SK-N-SH (cell line): ENCODE measurements at places on chromosomes 12 and 14. TPM values are rescaled to one million over a fixed set of nuclear protein-coding genes. Genes with fewer than 3 reads are reported as not detected.

- DNase-seq: no peak
These were observed 129.5 kb upstream of the PZP start for GRCh38 chr12:9337656-9338055.

GRCh38 chr14:100122481-100123223 lies 36.8 kb downstream of the DEGS2 start:
- DNase-seq: no peak

DNA sequence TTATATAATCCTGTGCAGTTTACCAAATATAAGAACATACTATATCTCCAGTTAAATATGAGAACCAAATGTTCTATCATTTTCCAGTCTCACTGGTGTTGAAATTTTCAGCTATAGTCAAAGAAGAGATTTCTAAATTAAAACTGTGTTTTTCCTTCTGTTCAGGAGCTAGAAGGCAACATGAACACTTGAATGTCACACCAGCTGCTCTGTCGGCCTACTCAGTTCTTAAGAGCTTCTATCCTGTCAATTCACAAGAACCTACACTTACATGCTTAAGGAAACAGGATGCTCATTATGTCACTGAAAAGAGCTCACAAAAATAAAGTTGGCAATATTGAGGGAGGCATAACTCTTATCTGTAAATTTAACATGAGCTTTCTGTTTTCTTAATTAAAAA lies 43.1 kb downstream of the ATP2B1 start:
- DNase-seq: no peak

DNA sequence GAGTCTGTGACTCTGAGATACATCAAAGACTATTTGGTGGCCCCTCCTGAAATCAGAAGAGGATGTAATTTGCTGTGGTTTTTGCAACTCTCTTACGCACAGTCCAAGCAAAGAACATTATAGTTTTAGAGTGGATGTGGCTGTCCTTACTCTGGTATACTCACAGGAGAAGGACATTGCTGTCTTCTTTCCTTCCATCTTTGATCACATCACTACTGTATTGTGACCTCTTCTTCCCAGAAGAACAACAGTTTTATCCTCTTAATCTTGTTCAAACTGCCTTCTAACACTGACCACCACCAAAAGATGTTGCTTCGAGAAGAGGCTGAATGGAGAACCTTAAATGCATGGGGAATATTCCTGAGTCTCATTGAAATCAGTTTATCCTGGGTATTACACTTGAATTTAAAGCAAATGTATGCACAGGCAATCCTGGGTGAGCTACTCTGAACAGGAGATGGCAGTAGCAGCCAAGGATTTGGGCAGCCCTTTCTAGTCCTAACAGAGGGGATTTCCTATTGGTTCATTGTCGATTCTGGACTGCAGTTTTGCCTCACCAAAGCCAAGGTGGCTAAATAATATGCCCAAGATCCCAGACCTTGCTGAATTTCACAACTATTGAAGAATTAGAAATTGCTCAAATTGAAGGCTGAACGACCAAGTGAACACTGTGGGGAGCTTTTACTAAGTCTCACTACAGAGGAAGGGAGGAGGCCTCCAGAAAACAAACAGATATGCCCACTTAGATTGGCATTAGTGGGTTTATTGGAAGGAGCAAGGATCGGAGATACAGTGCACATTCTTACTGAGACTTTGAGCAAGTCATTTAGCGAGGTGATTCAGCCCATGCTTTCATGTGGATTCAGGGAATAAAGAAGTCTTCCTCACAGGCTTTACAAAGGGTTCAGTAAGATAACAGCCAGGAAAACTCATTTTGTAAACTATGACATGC lies 282.8 kb downstream of the PAWR start:
- no peak for DNase-seq

DNA sequence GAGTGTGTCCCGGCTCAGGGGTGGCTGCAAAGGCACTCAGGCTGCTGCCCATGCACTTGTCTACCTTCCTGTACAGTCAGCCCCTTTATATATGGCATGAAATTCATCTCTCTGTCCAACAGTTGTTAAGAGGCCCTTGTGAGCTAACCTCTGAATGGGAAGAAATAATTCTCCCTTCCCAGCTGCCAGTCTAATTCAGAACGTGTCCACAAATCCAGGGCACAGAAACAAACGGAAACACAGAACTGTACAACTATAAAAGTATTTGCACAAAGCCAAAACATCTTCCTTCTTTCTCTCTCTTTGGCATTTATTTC lies 849 bp downstream of the KRT5 start:
- no peak for DNase-seq

GRCh38 chr12:113758165-113758924 lies 207.8 kb downstream of the RBM19 start:
- no peak for DNase-seq

GRCh38 chr14:77903221-77903620 lies 103.3 kb downstream of the ADCK1 start:
- DNase-seq: no peak

DNA sequence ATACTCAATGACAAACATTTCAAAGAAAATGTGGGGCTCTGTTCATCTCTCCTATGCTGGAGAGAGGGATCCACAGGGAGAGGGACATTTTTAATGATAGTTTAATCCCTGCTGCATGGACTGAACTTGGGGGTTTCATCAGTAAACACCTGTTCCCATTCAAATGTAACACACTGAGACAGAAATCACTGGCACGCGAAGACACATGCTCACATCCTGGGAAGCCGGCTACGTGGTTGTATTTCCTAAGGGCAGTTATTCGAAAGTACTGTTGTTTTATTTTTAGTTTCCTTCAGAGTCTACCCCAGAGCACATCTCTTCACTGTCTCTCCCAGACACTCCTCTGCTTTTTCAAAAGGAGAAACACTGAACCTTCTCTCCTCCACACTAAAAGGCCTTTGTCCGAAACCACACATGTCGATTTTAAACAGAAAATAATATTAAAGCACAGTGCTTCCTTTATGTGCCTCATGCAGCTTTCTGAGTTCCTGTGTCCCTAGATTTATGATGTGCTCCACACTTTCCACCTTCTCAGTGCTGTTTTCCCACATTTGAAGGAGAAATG lies 52.8 kb downstream of the PTHLH start:
- no peak for DNase-seq

DNA sequence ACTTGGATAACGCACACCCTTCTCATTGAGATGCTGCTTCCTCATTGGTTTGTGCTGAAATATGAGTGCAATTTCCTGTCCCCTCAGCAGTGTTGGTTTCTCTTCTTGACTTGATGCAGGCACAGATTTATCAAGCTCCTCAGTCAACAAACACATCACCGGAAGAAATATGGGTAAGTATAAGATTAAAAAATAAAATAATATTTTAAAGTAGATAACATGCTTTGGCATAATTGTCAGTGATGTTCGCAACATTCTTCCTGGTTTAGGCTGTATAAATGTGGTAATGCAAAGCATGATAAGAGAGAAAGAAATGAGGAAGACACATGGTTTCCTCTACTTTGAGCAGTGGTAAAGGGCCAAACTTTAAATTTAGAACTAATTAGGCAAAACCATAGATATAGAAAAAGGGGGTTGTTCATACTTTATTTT lies at the start of gene GPR65:
GPR65 (plus strand) TSS at position 86 of the 432 bp plus-strand sequence. CDS start 5,713 bp downstream, outside the sequence.
- DNase-seq: no peak

The NDRG2 gene
- polyA plus RNA-seq: 15.8 and 15.9 TPM in 2 replicates

The NINJ2 gene
- 0.07 TPM in 1 of 2 replicates, not detected in the other for polyA plus RNA-seq

The SIRT4 gene
- polyA plus RNA-seq: 1.1 and 1.4 TPM in 2 replicates

The KCNC2 gene
- not detected in 2 replicates for polyA plus RNA-seq
